ENCODE measurements at places on chromosomes 4 and X. TPM values are rescaled to one million over a fixed set of nuclear protein-coding genes. Genes with fewer than 3 reads are reported as not detected.

Gene SPATA4
- not detected for total RNA-seq

Gene IQCM
- not detected for total RNA-seq

Gene TCEAL3
- 30.5 TPM for total RNA-seq

Gene IBSP
- total RNA-seq: 0.19 TPM

GRCh38 chr4:67776746-67777145, 22.6 kb upstream of the GNRHR start:
- H3K4me3 ChIP-seq: no peak overlapping the region
- DNase-seq: no peak
- no peaks in the 10 kb centered on the region for H3K4me1 ChIP-seq
- H3K27me3 ChIP-seq: 0 out of 2 replicates have a peak, but pooled peaks cover 3% of the 10 kb centered on the region

- H3K4me3 ChIP-seq: no peak overlapping the region
- no peak overlapping the region for H3K27ac ChIP-seq
- no peaks in the 10 kb centered on the region for H3K36me3 ChIP-seq
- DNase-seq: no peak
- H3K27me3 ChIP-seq: no peaks in the 10 kb centered on the region
Measured at GRCh38 chr4:37393889-37394288, 149.3 kb downstream of the NWD2 start.

- H3K4me1 ChIP-seq: no peaks in the 10 kb centered on the region
- no peak overlapping the region for H3K27ac ChIP-seq
- no peaks in the 10 kb centered on the region for H3K36me3 ChIP-seq
- H3K27me3 ChIP-seq: no peaks in the 10 kb centered on the region
- no peak overlapping the region for H3K4me3 ChIP-seq
Measured at GRCh38 chr4:335515-335914, 2.1 kb upstream of the ZNF141 start.

DNA sequence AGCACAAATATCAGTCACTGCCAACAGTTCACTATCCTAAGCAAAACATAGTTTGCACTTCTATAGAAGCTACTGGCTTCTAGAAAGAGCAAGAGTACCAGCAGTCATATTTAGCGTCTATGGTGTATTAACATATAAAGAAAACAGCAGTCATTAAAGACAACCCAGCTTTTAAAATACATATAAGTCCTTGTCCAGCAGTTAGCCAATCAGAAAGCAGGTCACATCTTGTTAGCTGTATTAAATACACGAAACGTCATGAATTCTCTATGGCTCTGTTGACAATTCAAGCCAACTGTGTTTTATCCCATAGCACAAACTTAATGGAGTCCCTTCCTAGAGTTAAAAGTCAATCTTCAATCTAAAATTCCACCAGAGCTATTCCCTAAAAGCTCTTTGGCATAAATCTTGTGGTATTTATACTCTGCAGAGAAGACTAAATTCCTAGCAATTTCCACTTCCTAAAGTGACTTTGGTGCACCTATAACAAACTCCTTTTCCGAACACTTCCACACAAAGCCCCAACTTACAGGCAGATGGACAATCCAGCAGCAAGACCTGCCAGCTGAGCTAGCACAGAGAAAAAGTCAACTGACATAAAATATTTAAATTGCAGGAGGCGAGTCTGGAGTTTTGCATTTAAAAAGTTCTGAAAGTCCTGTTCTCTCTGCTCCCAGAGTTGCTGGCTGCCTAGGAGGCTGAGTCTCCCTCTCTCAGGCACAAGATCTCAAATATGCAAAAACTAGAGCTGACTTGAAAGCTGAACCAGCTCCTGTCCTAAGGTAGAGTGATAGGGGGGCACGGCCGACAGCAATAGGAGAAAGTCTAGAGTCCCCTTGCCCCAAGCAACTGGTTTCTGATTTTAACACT, 1.3 kb downstream of the LDB2 start:
- peak; percentile 54 for DNase-seq
- H3K36me3 ChIP-seq: no peaks in the 10 kb centered on the region
- H3K27ac ChIP-seq: peak overlapping the region; percentile 20
- H3K4me3 ChIP-seq: peak overlapping the region; percentile 27
- peaks cover 48% of the 10 kb centered on the region for H3K4me1 ChIP-seq

GRCh38 chrX:123743312-123743711, 10.5 kb upstream of the THOC2 start:
- DNase-seq: no peak
- H3K27ac ChIP-seq: no peak overlapping the region
- H3K36me3 ChIP-seq: no peaks in the 10 kb centered on the region

DNA sequence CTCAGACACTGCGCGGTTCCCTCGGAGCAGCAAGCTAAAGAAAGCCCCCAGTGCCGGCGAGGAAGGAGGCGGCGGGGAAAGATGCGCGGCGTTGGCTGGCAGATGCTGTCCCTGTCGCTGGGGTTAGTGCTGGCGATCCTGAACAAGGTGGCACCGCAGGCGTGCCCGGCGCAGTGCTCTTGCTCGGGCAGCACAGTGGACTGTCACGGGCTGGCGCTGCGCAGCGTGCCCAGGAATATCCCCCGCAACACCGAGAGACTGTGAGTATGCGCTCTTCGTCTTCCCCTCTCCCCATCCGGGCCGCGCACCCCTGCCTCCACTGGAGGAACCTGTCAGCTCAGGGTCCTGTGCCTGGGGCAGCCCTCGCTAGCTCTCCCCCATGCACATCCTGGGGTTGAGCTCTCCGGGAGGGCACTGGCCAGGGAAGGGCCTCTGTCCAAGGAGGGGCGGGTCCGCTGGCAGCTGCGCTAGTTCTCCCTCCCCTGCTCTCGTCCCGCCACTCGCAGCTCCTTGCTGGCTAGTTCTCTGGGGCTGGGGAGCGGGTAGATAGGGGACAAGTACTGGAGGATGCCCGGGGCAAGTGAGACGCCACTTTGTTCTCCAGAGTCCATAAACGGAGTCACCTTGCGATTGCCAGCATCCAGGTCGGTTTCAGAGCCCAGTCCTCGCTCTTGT, 2.2 kb downstream of the SLIT2 start:
- peaks cover 57% of the 10 kb centered on the region for H3K4me1 ChIP-seq
- peaks cover 20% of the 10 kb centered on the region for H3K36me3 ChIP-seq
- peak; percentile 80 for DNase-seq

DNA sequence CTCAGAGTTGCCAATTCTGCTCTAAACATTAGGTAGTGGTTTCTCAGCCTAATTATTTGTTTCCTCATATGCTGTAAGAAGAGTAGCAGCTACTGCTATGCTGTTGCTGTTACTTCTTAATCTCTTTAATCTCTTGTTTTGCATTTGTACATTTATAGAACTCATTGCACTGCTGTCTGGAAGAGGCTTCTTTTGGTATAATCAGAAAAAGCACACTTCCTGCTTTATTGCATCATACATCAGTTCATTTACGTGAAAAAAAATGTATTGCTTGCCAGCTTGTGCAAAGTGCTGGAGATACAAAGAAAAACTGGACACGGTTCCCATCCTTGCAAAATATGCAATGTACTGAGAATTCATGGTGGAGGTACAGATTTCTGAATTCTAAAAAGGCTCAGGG, 332.0 kb downstream of the GRXCR1 start:
- DNase-seq: no peak
- no peaks in the 10 kb centered on the region for H3K4me1 ChIP-seq
- H3K27ac ChIP-seq: no peak overlapping the region

DNA sequence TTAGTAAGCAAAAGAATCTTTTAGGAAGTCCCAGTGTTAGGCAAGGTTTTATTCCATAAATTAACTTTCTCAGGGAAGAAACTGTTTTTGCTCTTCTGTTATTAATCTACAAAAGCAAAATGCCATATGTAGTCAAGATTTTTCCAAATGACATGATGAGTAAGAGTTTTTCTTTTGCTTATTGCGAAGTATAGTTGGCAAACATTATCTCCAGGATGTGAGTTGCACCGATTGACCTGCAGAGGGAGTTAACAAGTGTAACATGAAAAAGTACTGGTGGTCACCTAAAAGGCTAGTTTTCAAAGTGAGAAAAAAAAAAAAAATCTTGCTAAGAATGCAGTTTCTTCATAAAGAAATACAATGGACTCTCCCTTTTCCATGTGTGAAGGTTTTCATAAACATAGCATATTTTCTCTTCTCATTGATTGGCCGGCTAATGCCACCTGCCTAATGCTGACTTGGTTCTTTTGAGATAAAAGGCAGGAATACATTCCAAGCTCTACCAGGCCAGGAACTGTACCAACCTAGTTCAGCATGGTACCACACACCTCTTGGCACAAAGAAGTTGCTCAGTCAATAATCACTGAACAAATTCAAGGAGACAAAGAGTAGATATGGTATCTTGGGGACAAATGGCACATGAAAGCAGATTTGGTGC, 100.2 kb downstream of the LNX1 start:
- DNase-seq: peak; percentile 48
- H3K4me1 ChIP-seq: peaks cover 4% of the 10 kb centered on the region
- H3K36me3 ChIP-seq: no peaks in the 10 kb centered on the region
- H3K27ac ChIP-seq: no peak overlapping the region
- H3K27me3 ChIP-seq: no peaks in the 10 kb centered on the region

GRCh38 chrX:16711893-16712547, 449 bp downstream of the CTPS2 start:
- no peak overlapping the region for H3K27ac ChIP-seq
- peak; percentile 10 for DNase-seq
- H3K4me3 ChIP-seq: peak overlapping the region; percentile 59
- H3K27me3 ChIP-seq: no peaks in the 10 kb centered on the region
- peaks cover 6% of the 10 kb centered on the region for H3K4me1 ChIP-seq

DNA sequence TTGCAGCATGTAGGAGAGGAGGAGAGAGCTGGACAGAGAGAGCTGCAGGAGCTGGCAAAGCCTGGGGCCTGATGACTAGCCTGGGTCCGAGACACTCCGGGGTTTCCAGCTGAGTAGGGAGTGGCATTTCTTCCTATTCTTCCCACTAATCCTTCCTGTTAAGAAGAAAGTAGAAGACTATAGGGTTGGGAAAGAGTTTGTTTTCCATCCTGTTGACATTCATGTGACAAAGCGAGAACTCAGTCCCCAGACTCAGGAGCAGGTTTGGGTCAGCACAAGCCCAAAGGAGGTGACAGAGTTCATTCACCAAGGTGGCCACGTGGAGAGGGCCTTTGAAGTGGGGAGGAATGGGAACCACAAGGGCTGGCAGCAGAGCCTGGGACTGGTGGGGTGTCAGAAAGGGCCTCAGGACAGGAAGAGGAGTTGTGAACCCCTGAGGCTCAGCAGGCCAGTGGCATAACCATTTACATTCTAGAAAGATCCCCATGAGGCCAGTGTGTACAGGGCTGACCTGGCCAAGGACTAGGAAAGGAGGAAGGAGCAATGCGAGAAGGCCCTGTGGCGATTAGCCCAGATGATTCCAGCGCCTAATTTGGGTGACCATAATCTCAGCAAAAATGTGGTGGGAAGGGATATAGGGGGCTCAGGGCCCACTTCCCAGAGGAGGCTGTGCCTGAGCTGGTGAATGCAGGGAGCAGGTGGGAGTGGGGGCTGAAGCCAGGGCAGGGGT, 3.3 kb upstream of the HAUS3 start:
- H3K27ac ChIP-seq: no peak overlapping the region
- no peak overlapping the region for H3K4me3 ChIP-seq
- H3K27me3 ChIP-seq: no peaks in the 10 kb centered on the region
- no peaks in the 10 kb centered on the region for H3K36me3 ChIP-seq
- H3K4me1 ChIP-seq: 0 out of 2 replicates have a peak, but pooled peaks cover 4% of the 10 kb centered on the region
- DNase-seq: no peak

GRCh38 chr4:20603671-20604313, 96.5 kb upstream of the PACRGL start:
- no peaks in the 10 kb centered on the region for H3K27me3 ChIP-seq
- no peak overlapping the region for H3K27ac ChIP-seq

DNA sequence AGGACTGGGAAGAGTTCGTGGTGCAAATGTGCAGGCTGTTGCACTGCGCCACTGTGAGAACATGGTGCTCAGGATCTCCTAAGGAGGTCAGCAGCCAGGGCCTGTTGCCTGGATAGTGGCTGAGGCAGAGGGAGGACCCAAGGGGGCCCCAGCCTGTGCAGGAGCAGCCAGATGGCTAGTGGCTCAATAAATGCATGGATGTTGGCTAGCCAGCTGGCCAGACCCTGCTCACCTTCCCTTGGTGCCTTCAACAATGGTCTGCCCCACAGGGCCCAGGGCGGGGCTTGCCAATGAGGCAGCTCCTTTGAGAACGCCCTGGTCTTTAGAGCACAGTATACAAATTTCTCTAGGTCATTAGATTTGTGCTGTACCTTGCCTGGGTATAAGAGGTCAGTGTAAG, 67.4 kb downstream of the TNIP2 start:
- H3K36me3 ChIP-seq: peaks cover 16% of the 10 kb centered on the region
- no peak overlapping the region for H3K4me3 ChIP-seq
- H3K4me1 ChIP-seq: peaks cover 38% of the 10 kb centered on the region
- H3K27ac ChIP-seq: no peak overlapping the region
- DNase-seq: no peak
- no peaks in the 10 kb centered on the region for H3K27me3 ChIP-seq

GRCh38 chrX:16870862-16871815, 977 bp upstream of the RBBP7 start:
- peak; percentile 29 for DNase-seq
- H3K27ac ChIP-seq: peak overlapping the region; percentile 55
- H3K36me3 ChIP-seq: peaks cover 23% of the 10 kb centered on the region
- no peaks in the 10 kb centered on the region for H3K27me3 ChIP-seq
- H3K4me3 ChIP-seq: peak overlapping the region; percentile 39
- H3K4me1 ChIP-seq: peaks cover 20% of the 10 kb centered on the region

GRCh38 chr4:146146918-146147317, 28.6 kb upstream of the LSM6 start:
- H3K36me3 ChIP-seq: no peaks in the 10 kb centered on the region
- DNase-seq: no peak
- no peaks in the 10 kb centered on the region for H3K27me3 ChIP-seq
- H3K4me3 ChIP-seq: no peak overlapping the region
- no peak overlapping the region for H3K27ac ChIP-seq

DNA sequence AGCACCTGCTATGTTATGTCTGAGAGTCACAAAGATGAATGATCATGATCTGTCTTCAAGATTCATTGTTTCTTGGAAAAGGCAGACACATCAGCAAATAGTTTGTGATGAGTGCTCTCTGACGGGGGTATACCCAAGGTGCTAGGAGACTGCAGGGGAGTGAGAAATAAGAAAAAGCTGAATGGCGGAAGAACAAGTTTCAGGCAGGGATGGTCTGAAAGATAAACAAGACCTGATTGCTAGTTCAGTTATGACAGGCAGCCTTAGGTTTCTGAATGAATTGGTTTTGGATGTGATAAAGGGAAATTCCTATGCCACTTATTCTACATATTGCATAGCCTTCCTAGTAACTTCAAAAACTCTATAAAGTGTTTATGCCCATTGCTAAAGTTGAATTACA, 327.0 kb upstream of the DKK2 start:
- DNase-seq: no peak
- H3K4me1 ChIP-seq: no peaks in the 10 kb centered on the region
- no peaks in the 10 kb centered on the region for H3K27me3 ChIP-seq
- H3K27ac ChIP-seq: no peak overlapping the region
- H3K36me3 ChIP-seq: no peaks in the 10 kb centered on the region

All from SJSA1 (cell line).